ENCODE measurements at places on chromosomes 6 and 20.

DNA sequence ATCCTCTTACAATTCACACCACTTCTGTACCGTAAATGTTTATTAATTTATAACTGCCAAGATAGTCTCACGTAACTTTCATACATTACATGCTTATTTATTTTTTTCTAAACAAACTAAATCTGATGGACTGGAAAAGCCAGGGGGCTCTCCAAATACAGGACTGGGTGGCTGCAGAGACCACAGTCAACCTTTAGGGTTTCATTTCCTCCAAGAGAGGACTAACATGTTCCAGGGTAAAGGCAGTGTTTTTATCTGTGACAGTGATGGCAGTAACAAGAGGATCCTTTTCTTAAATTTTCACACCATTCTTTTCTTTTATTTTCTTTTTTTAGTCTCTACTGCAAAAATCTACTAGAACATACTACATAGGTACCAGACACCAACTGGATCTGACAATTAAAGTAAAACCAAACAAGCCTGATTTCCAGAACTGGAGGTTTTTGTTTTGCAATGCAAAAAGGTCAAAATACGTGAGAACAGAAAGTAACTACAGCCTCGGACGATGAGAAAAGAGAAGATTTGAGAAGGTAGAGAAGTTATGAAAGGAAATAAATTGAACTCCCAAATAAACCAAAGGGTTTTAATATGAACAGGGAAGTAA lies 1.2 kb downstream of the LMBRD1 start:
- DNase-seq = no peak

DNA sequence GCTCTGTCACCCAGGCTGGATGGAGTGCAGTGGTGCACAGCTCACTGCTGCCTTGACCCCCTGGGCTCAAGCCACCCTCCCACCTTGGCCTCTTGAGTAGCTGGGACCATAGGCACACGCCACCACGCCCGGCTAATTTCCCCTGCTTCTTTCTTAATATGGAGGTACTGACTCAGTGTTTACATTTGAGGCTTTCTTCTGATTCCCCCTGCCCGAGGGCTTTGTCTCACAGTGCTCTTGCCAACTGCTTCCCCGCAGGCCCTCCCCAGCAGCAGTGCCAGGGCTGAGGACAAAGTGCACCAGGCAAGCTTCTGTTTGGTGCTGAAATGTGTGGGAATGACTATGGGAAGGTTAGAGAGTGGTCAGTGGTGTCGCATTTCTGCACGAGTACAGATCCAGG lies 34.8 kb downstream of the NR2E1 start:
- DNase-seq = no peak

DNA sequence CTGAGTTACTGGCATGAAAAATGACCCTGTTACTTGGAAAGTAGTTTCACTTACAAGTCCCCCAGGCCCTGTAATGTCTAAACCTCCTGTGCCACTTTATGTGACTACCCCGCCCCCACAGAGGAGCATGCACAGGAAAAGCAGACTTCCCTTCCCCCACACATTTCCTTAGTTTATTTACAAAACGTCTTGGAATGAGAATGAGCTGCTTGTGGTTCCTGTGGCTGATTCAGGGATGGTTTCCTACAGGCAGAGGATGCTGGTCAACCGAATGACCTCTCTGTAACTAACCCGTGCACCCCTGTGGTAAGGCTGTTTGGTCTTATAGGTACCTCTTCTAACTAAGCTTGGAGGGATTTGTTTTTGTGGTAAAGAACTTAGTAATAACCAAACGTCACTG lies 28.5 kb downstream of the RSPO3 start:
- DNase-seq = no peak

DNA sequence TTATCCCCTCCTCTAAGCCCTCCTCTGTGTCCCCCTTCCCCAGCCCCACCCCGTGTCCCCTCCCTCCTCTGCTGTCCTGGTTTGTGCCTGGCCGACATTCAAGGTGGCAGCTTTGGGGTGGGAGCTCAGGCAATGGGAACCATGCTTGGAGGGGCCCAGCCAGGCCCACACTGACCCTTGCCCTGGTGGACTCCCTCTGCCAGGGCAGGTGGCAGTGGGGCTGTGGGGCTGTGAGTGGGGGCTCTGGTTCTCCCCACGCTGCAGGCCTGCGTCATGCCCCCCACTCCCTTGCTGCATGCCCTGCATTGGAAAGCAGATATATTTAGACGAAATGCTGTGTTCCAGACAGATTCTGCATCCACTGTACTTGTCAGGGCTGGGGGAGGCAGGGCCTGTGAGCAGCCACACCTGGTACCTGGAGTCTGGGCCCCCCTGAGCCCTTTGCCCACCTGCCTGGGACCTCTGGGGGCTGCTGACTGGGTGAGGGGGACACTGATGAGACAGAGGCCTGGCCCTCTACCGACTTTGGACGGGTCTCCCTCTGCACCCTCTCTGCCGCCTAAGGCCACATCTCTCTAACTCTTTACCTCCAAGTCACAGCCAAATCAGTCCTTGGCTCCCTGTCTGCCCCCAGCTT lies 14.2 kb downstream of the DLGAP4 start:
- DNase-seq = no peak

GRCh38 chr20:2101057-2101864 lies at the start of gene STK35:
Gene STK35, plus strand, starts transcription at chr20:2101827. Its CDS starts 55 bp downstream, at chr20:2101882.
- no peak for DNase-seq

DNA sequence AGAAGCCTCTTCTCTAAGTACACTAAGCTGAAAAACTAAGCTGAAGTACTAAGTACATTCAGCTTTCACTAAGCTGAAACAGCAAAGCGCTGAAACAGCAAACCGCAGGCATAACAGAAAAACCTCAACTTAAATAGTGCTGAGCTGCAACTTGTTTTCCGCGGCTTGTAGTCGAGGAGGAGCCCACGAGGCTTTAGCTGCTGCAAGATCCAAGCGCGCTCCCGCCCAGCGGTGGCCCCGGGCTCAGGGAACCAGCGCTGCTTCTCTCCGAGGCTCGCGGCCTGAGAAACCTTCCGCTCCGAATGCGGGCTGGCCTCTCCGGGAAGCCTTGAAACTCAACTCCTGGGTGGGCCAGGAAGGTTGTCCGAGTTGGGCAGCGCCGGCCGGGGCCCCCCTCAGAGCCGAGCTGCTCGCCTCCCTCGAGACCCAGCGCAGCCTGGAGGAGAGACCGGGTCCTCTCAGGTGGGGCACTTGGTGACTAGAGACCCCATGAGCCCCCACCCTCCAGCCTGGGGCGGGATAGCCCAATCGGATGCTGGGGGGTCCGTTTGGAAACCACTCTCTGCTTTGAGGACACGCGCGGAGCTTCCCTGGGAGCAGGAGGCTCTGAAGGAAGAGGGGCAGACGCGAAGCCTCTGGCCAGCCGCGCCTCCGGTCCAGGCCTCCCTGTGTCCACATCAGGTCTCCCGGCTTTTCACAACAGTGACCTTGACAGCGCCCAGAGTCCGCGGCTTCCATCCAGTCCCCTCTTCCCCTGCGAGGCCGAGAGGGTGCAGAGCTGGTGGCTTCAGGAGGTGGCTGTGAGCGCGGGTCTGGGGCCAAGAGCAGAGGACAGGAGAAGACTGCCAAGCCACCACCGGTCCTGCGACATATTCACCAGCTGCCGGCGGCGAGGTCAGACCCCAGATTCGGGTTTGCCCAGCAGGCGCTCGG lies 38.1 kb upstream of the HLA-E start:
- peak; percentile 22 for DNase-seq

GRCh38 chr20:50224531-50225255 lies 34.1 kb downstream of the CEBPB start:
- DNase-seq = no peak

GRCh38 chr6:96795481-96795880 lies 41.8 kb downstream of the GPR63 start:
- DNase-seq = no peak

- DNase-seq = no peak
Observed at GRCh38 chr20:37627060-37627766, 66.6 kb upstream of the CTNNBL1 start.

GRCh38 chr6:34093854-34094430 lies 51.9 kb downstream of the GRM4 start:
- no peak for DNase-seq

DNA sequence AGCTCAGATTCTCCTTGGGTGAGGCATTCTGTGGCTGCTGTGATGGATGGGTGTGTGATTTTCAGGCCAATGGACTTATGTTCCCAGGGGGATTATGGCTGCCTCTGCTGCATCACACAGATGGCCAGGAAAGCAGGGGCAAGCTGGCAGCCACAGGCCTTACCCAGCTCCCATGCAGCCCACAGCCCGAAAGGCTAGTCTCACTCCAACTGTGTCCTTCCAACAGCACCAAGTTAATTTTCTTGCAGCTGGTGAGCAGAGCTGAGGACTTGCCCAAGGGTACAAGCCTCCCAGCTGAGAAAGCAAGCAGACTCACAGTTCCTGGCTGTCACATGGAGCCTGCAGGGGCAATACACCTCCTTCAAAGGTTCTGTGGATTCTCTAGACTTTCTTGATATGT lies 155.2 kb upstream of the KHDRBS2 start:
- DNase-seq = no peak

- no peak for DNase-seq
Observed at GRCh38 chr6:22892452-22892851, 323.1 kb downstream of the HDGFL1 start.

DNA sequence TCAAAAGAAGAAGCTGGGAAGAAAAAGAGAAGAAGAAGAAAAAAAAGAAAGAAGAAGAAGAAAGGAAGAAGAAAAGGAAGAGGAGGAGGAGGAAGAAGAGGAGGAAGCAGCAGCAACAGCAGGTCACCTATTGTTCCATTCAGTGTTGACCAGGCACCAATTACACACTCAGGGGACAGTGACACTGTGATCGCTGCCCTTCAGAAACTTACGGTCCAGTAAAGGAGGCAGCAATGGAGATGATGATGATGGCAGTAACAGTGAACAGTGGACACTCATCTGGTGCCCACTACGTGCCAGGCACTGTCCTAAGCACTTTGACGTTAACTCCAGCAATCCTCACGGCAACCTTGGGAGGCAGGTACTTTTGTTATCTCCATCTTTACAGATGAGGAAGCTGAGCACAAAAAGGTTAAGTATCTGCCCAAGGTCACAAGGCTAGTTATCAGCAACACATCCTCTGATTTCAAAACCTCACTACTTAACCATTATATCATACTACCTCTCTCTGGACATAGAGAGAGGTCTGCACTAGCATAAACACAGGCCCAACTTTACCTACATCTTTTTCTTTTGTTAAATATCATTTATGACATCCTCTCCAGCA lies 83.2 kb downstream of the SLC22A23 start:
- no peak for DNase-seq

DNA sequence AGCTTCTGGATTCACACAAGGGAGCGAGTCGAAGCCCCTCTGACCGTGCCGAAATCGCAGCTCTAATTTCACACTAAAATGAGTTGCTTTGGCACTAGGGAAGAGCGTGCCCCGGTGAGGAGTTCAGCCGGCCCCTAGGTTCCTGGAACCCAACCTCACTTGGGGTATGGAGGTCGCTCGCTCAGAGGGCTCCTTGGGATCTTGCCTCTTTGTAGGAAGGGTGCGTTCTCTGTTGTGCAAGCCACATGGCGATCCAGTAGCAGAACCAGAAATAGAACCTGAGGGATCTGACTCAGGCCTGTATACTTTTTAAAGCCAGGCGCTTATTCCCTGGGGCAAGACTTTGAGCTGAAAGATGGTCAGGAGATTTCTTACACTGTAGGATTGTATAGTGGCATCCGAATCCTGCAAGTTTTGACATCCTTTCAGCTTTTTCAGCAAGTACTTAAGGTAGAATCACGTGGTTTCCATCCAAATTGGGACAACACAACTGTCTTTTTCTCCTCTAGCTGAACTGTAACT lies 861 bp upstream of the RALGAPA2 start:
- no peak for DNase-seq

DNA sequence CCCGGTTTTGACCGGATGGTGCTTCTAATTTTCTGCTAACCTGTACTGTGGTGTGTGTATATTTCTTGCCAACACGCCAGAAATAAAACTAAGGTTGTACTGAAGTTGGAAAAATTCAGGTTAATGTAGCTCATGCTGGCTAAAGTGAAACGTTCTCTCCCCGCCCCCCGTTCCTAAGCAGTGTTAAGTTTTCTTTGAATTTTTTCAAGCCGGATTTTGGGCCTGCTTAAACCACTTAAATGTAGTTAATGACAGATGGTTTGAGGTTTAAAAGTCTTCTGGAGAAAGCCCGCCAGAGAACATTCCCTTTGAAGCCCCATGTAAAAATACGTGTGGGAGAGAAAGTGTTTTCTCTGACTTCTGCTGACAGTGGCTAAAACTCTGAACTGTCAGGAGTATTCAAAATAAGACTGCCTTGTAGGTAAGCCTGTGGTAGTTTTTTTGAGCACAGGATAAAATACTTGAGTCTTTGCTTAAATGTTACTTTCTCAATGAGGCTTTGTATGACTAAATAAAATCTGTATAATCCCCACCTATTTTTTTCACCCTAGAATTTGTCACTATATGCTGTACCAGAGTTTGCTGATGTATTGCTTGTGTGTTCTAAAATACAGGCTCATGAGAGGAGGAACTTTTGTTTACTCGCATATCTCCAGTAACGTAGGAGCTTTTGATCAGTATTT lies 101.3 kb downstream of the OR2B2 start:
- no peak for DNase-seq

DNA sequence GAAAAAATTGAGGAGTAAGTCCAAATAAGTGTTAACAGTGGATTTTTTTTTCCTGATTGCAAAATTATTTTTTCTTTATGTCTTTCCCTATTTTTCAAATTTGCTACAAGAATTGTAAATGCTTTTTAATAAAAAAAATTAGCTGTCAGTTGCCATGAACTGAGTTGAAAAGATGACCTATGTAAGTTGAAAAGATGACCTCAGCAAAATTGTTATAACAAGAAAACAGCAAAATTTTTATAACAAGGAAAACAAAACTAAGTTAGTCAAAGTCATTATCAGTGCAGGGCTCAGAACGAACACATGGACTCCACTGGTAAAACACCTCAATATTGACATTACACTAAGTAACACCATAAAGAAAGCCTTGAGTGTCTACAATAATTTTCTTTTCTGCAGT lies 207.0 kb upstream of the HDDC2 start:
- no peak for DNase-seq

DNA sequence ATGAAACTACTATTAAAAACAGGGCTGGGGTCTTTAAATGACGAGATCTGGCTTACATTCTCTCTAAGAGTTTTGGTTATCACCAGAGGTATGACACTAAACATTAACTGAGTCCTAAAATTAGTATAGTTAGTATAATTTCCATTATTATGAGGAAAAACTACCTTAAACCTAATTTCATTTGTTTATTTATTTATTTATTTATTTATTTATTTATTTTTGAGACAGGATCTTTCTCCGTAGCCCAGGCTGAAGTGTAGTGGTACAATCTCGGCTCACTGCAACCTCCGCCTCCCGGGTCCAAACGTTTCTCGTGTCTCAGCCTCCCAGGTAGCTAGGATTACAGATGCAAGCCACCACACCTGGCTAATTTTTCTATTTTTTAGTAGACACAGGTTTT lies 85.5 kb downstream of the RNGTT start:
- DNase-seq = no peak
